ENCODE measurements at places on chromosomes 7 and 10.

- no peak for DNase-seq
Observed at GRCh38 chr7:135743907-135744731, 4.5 kb downstream of the FAM180A start.

DNA sequence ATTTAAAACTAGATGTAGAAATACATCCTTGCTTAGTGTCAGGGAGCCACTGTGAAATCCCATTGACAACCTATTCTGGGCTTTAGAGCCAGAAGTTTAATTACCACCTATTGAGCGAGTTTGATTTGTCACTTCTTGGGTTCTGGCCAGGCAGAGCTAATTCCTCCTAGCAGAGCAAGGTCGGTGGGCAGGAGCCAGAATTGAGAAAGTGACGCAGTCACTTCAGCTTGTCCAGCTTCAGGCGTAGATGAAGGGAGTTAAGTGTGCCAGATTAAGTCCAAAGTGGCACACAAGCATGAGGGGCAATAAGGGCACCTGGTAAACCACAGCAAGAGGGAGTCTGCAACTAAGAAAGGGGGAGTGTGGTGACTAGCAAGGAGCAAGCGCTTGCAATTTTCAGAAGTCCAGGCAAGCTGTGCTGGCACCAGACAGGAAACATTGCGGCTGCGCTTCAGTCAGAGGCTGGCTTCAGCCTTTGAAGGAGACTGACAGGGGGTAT lies 119.4 kb downstream of the ST7 start:
- DNase-seq = no peak

DNA sequence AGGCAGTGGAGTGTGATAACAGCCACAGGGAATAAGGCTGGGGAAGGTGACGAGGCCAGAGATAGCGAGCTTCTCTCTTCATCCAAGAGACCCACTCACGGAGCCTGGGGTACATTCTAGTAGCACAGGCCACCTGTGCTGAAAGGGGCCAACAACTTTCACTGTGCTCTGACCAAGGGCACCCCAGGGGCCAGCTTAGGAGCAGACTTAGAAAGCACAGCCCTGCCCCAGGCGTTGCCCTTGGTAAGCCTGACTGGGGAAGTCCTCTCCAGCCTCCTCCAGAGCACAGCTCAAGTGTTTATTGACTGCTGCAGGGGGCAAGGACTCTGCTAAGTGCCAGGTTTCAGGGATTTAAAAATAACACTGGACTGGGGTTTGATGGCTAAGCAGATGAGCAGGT lies 44.7 kb downstream of the EBF3 start:
- no peak for DNase-seq

- DNase-seq = no peak
Observed at GRCh38 chr10:25901199-25901598, 32.8 kb upstream of the MYO3A start.

GRCh38 chr10:96229568-96230030 lies 41.8 kb downstream of the BLNK start:
- DNase-seq = peak; percentile 66

Data from CD4-positive, alpha-beta T cell treated with Interleukin-1 beta for 1 hour (primary cell).